ENCODE measurements at places on chromosomes 1 and 21. TPM values are rescaled to one million over a fixed set of nuclear protein-coding genes. Genes with fewer than 3 reads are reported as not detected.

Gene CD1E
- total RNA-seq, result not detected

Gene ZFYVE9
- total RNA-seq, result 26.5 TPM

DNA sequence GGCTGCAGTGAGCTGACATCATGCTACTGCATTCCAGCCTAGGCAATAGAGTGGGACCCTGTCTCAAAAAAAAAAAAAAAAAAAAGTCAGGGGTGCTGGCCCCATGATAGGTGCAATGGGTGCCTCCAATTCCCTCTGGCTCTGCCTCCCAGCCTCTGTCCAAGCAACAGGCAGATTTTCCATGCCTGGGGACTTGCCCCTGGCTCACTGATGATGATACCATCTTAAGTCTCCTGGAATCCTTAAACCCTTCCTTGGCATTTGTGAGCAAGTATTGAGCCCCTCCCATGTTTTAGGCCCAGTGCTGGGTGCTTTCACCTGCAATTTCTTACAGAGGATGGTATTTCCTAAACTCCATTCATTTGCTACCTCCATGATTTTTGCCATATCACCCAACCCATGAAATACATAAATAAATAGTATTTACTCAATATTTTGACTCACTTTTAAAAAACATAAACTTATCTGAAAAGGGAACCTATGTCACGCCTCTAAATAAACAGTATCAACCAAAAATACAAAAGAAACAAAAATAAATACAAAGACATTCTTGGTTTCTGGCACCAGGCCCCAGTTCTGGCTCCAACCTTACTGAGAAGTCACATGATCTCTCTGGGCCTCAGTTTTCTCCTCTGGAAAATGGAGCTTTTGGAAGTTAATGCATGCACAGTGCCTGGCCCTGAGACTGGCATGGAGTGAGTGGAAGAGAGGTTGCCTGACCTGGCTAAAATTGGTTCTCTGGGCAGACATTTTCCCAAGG, 1.5 kb upstream of the ALPL start:
- no peak for DNase-seq
- no peaks in the 10 kb centered on the region for H3K36me3 ChIP-seq
- peaks cover 12% of the 10 kb centered on the region for H3K27me3 ChIP-seq
- no peak overlapping the region for H3K4me3 ChIP-seq
- H3K4me1 ChIP-seq, result peaks cover 26% of the 10 kb centered on the region

GRCh38 chr1:112678605-112679004, 4.1 kb downstream of the MOV10 start:
- no peak overlapping the region for H3K27ac ChIP-seq
- no peak for DNase-seq
- peaks cover 19% of the 10 kb centered on the region for H3K4me1 ChIP-seq
- H3K36me3 ChIP-seq, result no peaks in the 10 kb centered on the region
- H3K27me3 ChIP-seq, result peaks cover 12% of the 10 kb centered on the region

DNA sequence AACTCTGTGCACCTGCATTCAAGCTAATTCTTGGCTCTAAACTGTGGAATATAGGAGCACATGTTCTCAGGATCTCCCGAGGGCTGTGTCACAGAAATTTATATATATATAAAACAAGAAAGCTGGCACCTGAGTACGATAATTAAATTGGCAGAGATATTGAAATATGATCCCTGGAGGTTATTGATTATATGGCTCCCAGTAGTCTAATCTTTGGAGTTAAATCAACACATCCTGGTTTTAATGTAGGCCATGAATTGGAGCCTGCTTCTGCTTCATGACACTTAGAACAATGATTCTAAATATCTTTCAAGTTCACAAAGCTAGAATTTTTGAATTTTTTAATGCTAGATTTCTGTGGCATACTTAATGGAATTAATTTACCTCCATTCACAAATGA, 84.3 kb downstream of the CTH start:
- no peak overlapping the region for H3K27ac ChIP-seq
- no peak overlapping the region for H3K4me3 ChIP-seq
- no peaks in the 10 kb centered on the region for H3K4me1 ChIP-seq
- H3K27me3 ChIP-seq, result no peaks in the 10 kb centered on the region
- DNase-seq, result no peak
- no peaks in the 10 kb centered on the region for H3K36me3 ChIP-seq

DNA sequence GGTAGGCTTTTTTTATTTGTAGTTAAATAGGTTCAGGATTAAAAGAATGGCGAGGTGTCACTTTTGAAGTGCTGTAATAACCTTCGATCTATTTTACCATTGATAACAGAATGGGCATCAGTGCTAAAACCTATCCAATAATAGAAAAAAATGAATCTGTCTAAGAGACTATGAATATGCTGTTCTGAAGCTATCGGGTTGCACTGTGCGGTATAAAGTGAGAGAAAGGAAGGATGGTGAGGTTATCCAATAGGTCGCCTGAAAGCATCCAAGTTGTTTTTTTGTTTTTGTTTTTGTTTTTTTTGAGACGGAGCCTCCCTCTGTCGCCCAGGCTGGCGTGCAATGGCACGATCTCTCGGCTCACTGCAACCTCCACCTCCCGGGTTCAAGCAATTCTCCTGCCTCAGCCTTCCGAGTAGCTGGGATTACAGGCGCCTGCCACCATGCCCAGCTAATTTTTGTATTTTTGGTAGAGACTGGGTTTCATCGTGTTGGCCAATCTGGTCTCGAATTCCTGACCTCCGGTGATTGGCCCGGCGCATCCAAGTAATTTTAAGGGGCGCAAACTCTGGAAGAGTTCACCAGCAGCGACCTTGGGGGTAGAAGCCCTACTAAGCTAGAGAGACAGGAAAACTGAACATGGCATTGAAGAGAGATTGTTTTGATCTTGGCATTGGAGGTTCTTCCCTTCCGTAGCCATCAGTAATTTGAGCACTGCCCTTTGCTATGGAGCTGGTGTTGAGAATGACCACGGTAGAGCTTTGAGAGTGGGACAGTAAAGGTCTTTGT, 8.7 kb upstream of the MDM4 start:
- peak; percentile 94 for DNase-seq
- peak overlapping the region; percentile 59 for H3K4me3 ChIP-seq
- H3K27ac ChIP-seq, result peak overlapping the region; percentile 85

- no peaks in the 10 kb centered on the region for H3K27me3 ChIP-seq
- peaks cover 30% of the 10 kb centered on the region for H3K36me3 ChIP-seq
Observed at GRCh38 chr1:222583079-222583478, 6.7 kb downstream of the TAF1A start.

DNA sequence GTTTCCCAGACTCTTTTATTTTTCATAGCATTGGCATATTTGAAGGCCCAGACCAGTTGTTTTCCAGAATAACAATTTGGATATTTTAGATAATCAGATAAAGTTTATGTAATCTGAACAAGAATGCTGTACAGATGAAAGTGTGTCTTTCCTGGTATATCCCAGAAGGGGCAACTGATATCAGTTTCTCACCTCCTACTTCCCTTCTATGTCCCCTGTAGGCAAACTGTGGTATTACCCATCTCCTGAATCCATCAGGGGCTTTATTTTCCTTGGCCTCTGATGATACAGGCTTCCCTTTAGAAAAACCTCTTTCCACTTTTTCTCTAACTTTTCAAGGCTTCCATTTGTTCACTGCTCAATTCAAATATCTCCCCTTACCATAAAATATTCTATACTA, 87.5 kb upstream of the RGS1 start:
- H3K4me3 ChIP-seq, result no peak overlapping the region
- no peaks in the 10 kb centered on the region for H3K27me3 ChIP-seq
- H3K27ac ChIP-seq, result no peak overlapping the region
- 0 out of 2 replicates have a peak, but pooled peaks cover 8% of the 10 kb centered on the region for H3K4me1 ChIP-seq

DNA sequence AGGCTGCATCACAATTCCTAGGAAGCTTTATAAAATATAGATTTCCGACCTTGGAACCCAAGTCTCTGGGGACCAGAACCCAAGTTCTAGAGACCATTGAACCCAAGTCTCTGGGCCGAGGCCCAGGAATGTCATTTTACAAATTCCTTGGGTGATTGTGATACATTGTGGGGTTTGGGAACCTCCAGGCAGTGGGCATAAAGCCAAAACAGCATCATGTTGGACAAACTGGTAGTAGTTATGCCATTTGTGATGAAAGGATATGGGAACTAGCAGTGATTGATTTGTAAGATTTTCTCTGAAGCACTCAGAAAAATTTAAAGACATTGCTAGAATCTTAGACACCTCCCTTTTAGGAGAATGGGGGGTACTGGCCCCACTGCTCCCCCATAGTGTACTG, 160.2 kb downstream of the HIVEP3 start:
- H3K27me3 ChIP-seq, result no peaks in the 10 kb centered on the region
- no peak overlapping the region for H3K4me3 ChIP-seq
- DNase-seq, result no peak
- no peak overlapping the region for H3K27ac ChIP-seq

DNA sequence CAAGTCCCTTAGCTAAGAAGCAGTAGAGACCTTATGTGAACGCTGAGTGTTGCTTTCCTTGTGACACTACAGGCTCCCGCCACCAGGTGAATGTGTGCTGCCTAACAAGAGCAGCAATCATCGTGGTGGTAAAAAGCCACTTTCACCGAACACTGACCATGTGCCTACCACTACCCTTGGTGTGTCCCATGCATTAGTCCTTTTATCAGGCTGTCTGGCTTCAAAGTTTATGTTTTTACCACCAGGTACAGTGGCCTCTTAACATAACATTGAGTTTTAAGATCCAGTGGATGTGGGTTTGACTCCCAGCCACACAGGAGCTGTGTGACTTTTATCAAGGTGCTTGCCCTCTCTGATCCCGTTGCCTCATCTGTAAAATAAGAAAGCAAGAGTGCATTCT, 1.7 kb downstream of the C1QB start:
- H3K27me3 ChIP-seq, result no peaks in the 10 kb centered on the region
- no peak overlapping the region for H3K4me3 ChIP-seq
- no peaks in the 10 kb centered on the region for H3K36me3 ChIP-seq

Measured in GM23338 (cell line).